ENCODE measurements at places on chromosomes 6 and 20.

GRCh38 chr6:144285798-144286502 lies 815 bp downstream of the UTRN start:
- peak; percentile 63 for DNase-seq
- H3K27me3 ChIP-seq, result no peaks in the 10 kb centered on the region
- peak overlapping the region; percentile 96 for H3K27ac ChIP-seq
- peak overlapping the region; percentile 100 for H3K4me3 ChIP-seq

DNA sequence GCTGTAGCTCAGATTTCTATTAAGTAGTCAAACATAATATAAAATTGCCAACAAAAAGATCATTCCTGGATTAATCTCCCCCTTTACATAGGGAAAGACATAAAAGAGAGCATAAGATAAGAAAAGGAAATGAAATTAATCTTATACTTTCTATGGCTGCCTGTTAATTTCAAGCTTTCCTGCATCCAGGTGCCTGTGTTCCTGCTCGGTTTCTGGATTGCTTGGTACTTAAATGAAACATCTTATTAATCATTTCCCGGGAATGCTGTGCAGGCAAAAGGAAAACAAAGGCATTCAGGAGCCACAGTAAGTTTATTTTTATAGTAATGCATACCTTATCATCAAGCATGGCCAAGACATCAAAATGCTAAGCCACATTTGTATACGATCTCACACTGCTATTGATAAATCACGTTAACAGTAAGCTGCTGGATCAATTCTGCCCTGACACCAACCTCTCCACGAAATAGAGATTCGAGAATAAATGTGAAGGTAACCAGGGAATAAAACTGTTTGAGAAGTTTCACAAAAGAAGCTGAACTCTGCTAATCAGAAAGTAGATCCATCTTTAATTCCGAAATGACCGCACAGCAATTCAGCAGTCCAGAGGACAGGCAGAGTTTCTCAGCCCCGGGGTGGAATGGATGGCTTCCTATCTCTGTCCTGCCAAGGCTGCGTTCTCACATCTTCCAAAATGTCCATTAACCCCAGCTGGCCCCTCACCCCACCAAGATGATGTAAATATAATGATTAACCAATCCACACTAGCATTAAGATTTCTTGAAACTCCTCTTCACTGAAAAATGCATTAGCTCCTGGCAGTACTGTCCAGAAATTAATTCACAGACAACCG lies 32.6 kb upstream of the APCDD1L start:
- DNase-seq, result no peak
- H3K27ac ChIP-seq, result no peak overlapping the region
- peaks cover 4% of the 10 kb centered on the region for H3K27me3 ChIP-seq
- no peaks in the 10 kb centered on the region for H3K36me3 ChIP-seq
- H3K4me1 ChIP-seq, result peaks cover 12% of the 10 kb centered on the region
- H3K4me3 ChIP-seq, result no peak overlapping the region

DNA sequence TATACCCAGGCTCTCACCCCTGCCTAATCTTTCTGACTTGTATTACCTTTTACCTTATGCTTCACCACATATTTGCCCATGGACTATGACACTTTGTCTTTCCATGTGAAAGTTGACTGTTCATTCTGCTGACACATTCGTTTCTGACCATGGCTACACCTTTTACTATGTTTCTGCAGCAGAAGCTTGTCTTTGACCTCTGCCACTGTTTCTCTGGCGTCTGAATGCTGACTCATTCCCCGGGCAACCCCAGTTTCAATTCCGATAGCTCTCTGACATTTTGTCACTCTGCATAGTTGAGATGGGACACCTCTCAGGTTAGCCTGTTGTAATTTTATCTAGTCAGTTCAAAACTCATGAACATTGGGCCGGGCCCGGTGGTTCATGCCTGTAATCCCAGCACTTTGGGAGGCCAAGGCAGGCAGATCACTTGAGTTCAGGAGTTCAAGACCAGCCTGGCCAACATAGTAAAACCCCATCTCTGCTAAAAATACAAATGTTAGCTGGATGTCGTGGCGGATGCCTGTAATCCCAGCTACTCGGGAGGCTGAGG lies 50.7 kb downstream of the SLC26A8 start:
- DNase-seq, result no peak
- H3K4me1 ChIP-seq, result no peaks in the 10 kb centered on the region
- H3K27me3 ChIP-seq, result no peaks in the 10 kb centered on the region
- H3K27ac ChIP-seq, result peak overlapping the region; percentile 32
- no peak overlapping the region for H3K4me3 ChIP-seq

DNA sequence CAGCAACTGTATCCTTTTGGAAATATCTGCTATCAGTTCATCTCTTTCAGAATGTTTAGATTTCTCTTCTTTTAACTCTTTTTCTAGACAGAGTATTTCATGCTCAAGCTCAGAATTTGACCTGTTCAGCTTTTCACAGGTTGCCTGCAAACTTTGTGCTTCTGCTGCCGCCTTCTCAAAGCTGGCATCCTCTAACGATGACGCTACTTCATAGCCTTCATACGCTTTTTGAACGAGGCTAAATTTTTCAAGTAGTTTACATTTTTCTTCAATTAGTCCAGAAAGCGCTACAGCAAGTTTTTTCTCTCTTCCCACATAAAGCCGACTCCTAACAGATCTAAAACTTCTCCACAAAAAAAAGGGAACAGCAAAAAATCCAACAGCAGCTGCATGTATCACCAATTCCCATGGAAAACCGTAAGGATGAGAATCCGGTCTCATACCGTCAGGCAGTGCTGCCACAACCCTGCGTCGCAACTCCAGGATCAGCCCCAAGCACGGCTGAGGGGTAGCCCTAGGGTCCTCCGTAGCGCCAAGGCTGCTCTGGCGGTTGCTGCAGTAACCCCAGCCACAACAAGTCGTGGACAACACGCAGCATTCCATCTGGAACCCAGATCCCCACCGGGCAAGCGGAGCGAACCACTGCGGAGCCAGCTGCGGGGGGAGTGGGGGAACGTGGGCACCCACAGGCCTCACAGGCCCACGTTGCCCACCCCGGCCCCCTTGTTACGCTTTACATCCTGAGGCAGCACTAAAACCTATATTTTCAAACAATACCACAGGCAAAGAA lies 30.6 kb downstream of the DACT2 start:
- H3K4me1 ChIP-seq, result no peaks in the 10 kb centered on the region
- no peak for DNase-seq
- no peak overlapping the region for H3K27ac ChIP-seq
- peaks cover 3% of the 10 kb centered on the region for H3K36me3 ChIP-seq
- no peaks in the 10 kb centered on the region for H3K27me3 ChIP-seq
- no peak overlapping the region for H3K4me3 ChIP-seq

DNA sequence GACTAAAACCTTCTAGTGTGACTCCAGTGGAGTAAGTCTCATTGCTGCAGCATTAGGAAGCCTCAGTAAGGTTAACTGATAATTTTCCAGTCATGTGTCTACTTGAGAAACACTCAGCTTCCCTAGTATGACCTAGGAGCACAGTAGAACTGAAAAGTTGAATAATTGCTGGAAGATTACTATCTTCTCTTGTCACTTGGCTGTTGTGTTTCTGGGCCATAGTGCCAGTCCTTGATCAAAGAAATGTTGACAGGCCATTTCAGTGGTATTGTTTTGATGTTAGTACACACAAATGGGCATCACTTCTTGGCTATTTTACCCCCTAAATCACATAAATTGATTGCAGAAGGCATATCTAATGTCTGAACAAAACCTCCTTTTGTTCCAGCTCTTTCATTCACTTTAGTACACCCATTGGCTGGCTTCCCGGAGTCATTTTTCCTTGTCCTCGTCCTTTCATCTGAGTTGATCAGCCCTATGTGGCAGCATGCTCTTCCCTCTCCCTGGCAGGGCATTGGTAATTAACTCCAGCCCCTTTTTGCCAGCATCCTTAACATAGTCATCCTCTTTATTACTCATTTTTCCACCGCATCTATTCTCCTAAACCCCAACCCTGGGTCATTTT lies 6.0 kb downstream of the ENPP3 start:
- no peak overlapping the region for H3K4me3 ChIP-seq
- no peak for DNase-seq
- no peaks in the 10 kb centered on the region for H3K36me3 ChIP-seq
- peaks cover 11% of the 10 kb centered on the region for H3K27me3 ChIP-seq

DNA sequence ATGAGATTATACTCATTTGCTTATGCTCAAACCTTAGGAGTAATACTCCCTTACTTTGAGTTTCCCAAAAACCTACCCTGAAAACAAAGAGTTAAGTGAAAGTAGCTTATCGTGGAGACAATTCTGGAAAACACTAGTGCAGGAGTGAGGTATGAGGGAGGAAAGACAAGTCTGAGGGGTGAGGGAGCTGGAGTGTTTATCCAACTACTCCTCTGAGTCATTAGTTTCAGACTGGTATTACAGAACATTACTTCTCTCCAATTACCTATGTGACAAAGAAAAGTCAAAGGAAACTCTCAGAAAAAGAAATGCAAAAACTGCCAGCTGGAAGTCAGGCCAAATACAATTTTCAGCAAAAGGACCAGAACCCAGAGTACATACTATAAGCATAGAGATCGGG lies 171.1 kb upstream of the SPTLC3 start:
- H3K27me3 ChIP-seq, result no peaks in the 10 kb centered on the region
- H3K4me1 ChIP-seq, result peaks cover 20% of the 10 kb centered on the region
- H3K4me3 ChIP-seq, result no peak overlapping the region
- no peak overlapping the region for H3K27ac ChIP-seq

All from WTC11 (cell line).